Stimulated activated CD8-positive, alpha-beta memory T cell treated with anti-CD3 and anti-CD28 coated beads, Interleukin-15, amount 100 ng/mL, for 4 hours (primary cell): ENCODE measurements at places on chromosomes 6 and 20.

DNA sequence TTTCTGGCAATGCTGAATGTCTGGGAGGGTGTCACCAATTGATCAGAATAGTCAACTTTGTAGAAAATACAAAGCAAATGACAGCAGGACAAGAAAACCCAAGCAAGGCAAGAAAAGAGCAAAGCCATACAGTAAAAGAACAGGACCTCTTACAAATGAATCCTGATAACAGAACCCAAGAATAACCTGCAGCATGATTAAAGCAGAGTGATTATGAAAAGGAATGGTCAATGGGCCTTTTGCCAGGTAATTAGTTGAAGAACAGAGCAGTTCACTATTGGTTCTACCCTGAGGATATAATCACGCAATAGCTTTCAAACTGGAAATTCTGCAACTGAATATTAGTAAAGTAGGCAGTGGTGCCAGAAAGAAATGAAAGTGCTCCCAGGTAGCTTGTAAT is 319.8 kb downstream of the FRK start:
- no peak for DNase-seq

DNA sequence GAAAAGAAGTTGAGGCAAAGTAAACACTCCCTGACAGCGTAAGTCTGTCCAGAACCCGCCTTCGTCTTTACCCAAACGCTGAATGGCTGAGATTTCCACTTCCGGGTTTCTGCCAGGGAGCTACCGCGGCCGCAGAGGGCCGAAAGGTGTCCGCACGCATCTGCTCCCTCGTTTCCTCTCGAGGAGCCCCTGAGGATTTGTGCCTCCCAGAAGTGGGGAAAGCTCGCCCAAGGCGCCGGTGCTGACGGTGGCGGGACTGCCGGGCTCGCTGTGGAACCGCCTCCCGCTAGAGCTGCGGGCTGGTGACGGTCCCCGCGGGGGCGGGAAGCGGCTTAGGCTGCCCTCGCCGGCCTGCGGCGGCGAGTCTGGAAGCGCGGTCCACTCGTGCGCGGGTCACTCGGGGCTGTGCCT is 1760.2 kb upstream of the DEFB115 start:
- DNase-seq = no peak

DNA sequence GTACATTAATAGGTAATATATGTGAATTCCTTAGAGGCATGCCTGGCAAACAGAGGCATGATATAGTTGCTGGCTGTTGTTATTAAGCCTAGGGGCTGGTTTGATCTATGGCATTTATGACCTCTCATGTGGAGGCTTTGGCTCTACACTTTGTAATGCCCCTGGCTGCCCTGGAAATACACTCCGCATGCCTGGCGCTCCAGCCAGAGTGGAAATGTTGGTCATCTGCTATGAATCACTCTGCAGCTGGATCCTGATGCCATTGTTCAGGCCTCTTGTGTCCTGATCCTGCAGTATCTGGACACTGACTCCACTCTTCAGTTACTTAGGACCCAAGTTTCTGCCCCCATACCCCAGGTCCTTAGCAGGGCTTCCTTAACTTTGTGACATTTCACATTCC is 200.5 kb upstream of the PCSK2 start:
- DNase-seq = no peak

GRCh38 chr20:16350465-16350864 is 222.8 kb downstream of the KIF16B start:
- no peak for DNase-seq

DNA sequence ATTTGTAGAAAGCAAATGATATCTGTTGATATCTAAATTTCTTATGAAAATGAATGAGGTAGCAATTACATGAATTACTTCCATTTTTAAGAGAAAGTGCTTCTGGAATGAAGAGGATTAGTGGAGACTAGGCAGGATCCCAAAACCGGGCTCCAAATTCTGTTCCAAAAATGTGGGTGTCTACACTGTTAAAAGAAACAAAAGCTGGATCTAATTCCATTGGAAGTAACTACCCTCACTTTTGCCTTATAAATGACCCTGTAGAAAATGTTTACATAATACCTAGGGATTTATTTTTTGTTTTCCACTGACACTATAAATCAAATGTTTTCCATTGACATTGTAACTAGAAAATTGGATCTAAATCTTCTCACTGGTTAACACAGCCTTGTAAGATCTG is 454.9 kb upstream of the JARID2 start:
- DNase-seq = no peak

GRCh38 chr20:6533761-6534479 is 233.6 kb upstream of the BMP2 start:
- no peak for DNase-seq

DNA sequence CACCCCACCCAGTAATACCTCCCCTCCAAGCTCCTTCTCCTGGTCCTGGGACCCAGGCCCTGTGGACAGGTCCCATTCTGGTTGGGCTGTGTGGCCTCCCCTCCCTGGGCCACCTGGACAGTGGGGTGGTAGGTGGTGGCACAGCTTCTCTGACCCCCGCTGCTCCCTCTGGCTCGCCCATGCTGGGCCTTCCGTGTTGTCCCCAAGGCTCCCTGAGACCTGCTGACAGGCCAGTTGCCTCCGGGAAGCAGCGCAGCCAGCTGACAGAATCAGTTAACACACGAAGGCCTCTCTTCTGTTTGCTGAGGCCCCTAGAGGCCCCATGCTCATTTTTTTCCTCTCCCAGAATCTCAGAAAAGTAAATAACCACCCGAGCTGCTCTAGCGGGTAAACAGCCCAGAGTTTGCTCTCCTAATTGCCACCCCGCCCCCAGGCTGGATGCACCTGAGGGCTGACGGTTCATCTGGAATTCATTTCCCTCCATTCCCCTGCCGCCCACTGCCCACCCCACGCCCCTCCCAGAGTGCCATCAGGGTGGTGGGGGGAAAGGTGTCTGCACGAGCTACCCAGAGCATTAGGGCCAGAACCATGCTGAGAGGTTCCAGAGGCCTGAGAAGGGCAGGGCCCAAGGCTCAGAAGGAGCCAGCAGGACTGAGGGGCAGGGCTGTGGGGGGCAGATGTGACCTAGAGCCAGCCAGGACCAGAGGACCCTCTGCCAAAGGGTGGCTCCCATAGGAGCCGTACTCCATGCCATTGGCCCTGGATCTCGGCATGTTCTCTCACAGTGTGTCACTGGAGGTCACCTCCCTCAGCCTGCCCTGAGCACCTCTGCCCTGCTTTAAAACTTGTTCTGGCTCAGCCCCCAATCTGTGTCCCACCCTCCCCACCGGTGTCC is 157.5 kb downstream of the GRM4 start:
- no peak for DNase-seq

- DNase-seq = no peak
Measured at GRCh38 chr6:3793545-3793944, 42.0 kb upstream of the PXDC1 start.

GRCh38 chr6:144820270-144820669 is 535.1 kb downstream of the UTRN start:
- no peak for DNase-seq

DNA sequence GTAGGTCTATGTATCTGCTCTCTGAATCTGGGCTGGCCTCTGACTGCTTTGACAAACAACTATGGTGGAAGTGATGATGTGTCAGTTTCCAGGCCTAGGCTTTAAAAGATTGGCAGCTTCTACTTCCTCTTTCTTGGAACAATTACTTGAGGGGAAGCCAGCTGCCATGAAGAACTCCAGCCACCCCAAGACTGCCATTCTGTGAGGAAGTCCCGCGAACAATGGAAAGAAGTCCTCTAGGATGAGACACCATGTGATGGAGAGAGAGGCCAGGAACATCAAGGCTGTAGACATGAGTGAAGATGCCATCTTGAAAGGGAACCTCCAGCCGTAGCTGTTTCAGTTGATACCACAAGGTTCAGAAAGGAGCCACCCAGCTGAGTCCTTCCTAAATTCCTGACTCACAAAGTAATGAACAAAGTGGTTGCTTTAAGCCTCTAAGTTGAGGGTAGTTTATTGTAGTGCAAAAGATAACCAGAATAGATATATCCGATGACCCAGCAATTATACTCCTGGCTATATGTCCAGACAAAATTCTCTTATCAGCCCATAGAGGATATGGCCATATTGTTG is 15.3 kb upstream of the TCF15 start:
- no peak for DNase-seq

- no peak for DNase-seq
Measured at GRCh38 chr20:45338121-45339030, 9.8 kb downstream of the SDC4 start.

GRCh38 chr6:168121303-168121665 is 42.3 kb upstream of the FRMD1 start:
- DNase-seq = no peak

- DNase-seq = peak; percentile 50
Measured at GRCh38 chr20:47317127-47317895, 39.2 kb downstream of the ZMYND8 start.

GRCh38 chr6:30886897-30887255 is 2.6 kb downstream of the DDR1 start:
- no peak for DNase-seq

GRCh38 chr6:12507636-12508035 is 208.9 kb upstream of the PHACTR1 start:
- DNase-seq = no peak

DNA sequence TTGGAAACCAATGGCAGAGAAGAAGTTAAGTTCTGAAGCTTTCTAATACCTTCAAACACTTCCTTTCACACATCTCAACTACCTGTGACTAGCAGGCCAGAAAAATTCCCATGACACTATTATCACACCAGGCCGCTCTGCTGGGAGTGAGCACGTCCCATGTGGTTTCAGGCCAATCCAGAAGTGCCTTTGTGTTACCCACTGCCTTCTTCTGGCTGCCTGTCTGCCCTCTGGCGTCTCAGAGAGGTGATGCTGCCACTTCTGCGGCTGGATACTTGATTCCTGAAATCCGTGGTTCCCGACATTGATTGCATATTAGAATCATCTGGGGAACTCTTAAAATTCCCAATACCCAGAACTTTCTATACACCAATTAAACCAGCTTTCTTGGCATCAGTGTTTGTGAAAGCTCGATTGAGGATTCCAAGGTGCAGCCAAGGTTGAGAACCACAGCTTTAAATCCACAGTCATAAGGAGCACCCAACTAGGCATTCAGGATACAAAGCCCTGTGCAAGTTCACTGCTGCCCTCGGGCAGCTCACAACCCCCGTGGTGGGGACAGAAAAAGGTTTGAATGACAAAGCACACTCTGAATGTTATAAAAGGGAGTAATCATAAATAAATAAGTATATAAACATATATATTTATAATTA is 65.6 kb downstream of the STMND1 start:
- no peak for DNase-seq

GRCh38 chr20:16427571-16427970 is 145.7 kb downstream of the KIF16B start:
- no peak for DNase-seq

- DNase-seq = no peak
Measured at GRCh38 chr20:539848-540247, 3.7 kb downstream of the CSNK2A1 start.

DNA sequence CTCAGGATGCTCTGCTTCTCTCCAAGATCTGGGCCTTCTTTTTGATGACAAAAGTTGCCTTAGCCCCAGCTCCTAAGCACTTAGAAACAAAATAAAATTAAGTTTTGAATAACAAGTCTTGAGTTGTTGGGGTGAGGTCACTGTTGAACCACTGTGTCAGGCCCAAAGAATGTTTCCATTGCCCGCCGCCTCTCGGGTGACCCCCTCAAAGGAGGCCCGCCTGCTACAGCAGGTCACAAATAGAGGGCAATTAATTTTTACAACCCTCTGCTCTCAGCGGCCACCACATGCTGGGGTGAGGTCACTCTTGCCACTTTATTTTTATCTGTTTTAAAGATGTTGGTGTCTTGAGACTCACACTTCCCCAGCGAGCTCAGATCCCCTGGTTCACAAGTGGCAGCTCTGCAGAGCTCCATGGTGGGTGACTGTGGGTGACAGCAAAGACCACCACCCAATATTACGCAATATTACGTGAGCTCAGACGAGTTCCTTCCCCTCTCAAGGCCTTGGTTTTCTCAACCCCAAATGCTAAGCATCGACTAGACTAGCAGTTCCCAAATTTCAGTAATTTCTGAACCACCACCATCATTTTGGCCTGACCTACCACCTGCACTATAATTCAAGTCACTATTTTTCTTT is 247.7 kb upstream of the PMEPA1 start:
- no peak for DNase-seq

GRCh38 chr6:166228839-166229528 is 61.3 kb upstream of the TBXT start:
- no peak for DNase-seq

- no peak for DNase-seq
Measured at GRCh38 chr6:167759206-167759605, 67.5 kb upstream of the AFDN start.

DNA sequence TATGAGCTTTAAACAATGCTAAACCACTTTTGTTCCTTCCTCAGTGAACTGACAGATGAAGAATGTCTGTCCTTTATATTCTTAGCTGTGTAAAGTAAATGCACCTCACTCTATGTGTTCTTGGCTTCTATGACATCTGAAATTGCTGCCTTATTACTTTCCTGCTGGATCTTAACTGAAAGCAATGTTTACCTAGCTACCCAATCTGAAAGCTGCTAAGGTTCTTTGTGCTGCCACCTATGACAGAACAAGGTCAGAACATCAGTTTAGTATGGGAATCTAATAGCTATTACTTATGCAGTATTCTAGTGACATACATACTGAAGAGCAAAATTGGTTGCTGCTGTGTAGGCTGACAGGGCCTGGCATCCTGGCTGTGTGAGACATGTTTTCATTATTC is 444.1 kb downstream of the KHDRBS2 start:
- DNase-seq = no peak

DNA sequence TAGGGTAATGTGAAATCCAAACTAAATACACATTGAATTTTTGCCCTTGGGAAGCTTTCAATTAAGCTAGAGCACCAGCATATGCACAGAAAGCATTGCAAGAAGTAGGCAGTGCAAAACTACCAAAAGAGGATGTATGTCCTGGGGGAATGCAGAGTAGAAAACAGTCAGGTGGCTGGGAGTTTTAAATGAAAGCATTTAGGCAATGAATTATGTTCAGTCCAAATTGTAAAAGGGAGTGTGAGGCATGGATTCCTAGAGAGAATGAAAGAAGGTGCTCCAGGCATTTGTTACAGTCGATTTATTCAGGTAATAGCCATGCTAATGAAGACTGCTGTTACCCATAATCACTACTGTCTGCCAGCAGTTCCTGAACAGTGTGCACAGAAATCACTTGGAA is 604.1 kb upstream of the POU3F2 start:
- no peak for DNase-seq

GRCh38 chr20:4729265-4729664 is 7.6 kb downstream of the PRND start:
- DNase-seq = no peak

GRCh38 chr6:39309942-39310531 is 4.2 kb downstream of the KCNK17 start:
- DNase-seq = no peak

DNA sequence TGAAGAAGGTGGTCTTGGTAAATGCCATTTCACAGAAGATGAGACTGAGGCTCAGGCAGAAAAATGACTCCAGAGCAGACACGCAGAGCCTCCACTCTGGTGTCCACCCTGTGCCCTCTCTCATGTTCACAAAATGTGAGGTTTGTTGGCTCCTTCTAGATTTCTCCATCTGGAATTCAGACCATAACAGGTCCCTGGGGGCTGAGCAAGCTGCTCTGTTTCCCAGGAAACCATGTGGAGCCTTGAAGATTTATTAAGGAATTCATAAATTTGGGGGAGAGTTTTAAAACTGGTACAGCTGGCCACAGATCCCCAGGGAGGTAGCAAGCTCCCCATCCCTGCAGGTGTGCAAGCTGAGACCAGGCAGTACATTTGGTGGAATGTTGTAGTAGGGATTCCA is 38.8 kb upstream of the SIRPA start:
- DNase-seq = no peak
